Stimulated activated CD8-positive, alpha-beta memory T cell treated with anti-CD3 and anti-CD28 coated beads, Interleukin-7, amount 100 ng/mL, for 1 hour (primary cell): ENCODE measurements at places on chromosomes 12 and 14.

GRCh38 chr12:1328391-1328790 is 266.0 kb downstream of the FBXL14 start:
- no peak for DNase-seq

DNA sequence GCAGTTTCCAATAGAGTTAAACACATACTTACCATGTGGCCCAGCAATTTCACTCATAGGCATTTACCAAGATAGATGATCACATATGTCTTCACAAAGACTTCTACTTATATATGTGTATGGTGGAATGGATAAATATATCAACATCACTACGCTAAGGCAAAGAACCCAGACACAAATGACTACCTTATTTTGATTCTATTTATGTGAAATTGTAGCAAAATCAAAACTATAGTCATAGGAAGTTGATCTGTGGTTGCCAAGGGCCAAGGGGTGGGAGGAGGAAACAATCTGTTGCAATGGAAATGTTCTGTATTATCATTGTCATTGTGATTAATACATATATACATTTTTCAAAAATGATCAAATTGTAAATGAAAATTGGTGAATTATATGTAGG is 47.7 kb upstream of the ANP32D start:
- DNase-seq, result no peak

- no peak for DNase-seq
Observed at GRCh38 chr12:76757694-76758093, 6.2 kb upstream of the ZDHHC17 start.

DNA sequence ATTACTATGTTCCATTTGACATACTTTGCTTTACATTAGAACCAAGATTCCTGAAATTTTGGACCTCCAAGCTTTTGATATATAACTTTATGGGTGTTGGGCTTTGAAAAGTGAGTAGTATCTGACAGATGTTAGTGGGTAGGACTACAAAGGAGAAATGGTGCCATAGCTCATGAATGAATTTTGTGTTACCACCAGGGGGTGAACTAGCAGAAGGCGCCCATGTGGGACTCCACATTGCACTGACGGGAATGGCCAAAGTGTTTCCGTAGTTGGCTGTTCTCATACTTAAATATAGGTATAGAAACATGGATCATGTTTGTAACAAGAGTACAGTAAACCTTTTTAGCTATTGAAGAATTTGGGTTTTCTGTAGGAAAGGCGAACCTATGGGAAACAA is 337.5 kb downstream of the FLRT2 start:
- no peak for DNase-seq

GRCh38 chr12:120231316-120232011 is 30.6 kb upstream of the RPLP0 start:
- peak; percentile 31 for DNase-seq

DNA sequence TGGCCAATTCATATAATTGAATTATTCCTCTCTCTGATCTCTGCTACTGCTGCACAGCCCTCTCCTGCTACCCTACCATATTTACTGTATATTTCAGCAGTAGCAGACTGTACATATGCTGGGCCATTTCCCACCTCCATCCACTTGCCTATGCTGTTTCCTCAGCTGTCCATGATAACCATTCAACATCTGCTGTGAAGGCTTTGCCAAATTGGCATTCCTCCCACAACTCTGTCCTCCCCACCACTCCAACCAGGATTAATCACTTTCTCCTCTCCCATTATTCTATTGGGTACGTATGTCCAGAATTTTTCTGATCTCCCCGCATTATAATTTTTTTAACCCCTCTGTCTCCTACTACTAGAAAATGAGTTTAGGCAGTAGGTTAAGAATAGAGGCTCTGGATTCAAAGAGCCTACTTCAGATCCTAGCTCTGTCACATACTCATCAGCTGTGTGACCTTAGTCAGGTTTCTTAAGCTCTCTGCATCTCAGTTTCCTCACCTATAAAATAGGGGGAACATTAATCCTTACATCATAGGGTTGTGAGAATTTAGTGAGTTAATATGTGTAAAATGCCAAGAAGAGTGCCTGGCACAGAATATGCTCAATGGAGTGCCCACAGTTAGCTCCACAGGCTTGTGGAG is 123.3 kb downstream of the KICS2 start:
- DNase-seq, result no peak

- no peak for DNase-seq
Observed at GRCh38 chr12:97513950-97514349, 51.3 kb downstream of the RMST start.

GRCh38 chr12:25056011-25056410 is 107.1 kb upstream of the BCAT1 start:
- no peak for DNase-seq

GRCh38 chr12:46377678-46378077 is 5.1 kb upstream of the SLC38A2 start:
- DNase-seq, result no peak

GRCh38 chr12:128797119-128798118 is 26.3 kb downstream of the SLC15A4 start:
- no peak for DNase-seq

- DNase-seq, result no peak
Observed at GRCh38 chr14:73879027-73879426, 7.6 kb upstream of the ZNF410 start.

GRCh38 chr12:12451098-12451497 is 94.2 kb downstream of the BORCS5 start:
- no peak for DNase-seq

DNA sequence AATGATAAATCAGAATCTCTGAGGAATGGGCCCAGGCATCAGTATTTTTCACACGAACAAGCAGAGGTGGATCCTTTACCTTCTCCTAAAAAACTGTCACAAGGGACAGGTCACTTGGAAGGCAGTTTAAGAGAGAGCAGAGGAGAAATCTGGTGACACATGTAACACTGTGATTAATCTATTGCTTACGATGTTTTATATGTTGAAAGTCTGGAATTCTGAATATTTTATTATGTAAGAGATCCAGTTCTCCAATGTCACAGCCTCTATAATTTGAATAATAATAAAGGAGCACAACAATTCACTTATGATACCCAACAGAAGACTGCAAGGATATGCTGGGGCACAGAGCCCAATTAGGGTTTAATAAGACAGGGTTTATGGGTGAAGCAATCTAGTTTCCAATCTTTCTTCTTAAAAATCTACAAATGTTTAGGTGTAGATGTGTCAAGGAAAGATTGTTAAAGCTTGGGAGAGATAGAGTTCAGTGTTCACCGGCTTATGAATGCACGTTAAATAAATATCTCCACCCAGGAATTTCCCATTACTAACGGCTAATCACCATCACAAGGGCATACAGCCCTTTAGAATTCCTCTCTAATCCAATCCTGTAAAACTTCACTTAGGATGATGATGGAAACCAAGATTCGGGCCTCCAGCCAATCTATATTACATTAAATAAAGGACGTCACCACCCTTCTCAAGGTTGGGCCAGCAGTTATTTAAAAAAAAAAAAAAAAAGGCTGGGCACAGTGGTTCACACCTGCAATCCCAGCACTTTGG is 23.4 kb downstream of the DUSP16 start:
- no peak for DNase-seq

- DNase-seq, result no peak
Observed at GRCh38 chr14:103679351-103679750, 35.9 kb downstream of the XRCC3 start.

- no peak for DNase-seq
Observed at GRCh38 chr14:29163109-29163508, 396.5 kb downstream of the FOXG1 start.

DNA sequence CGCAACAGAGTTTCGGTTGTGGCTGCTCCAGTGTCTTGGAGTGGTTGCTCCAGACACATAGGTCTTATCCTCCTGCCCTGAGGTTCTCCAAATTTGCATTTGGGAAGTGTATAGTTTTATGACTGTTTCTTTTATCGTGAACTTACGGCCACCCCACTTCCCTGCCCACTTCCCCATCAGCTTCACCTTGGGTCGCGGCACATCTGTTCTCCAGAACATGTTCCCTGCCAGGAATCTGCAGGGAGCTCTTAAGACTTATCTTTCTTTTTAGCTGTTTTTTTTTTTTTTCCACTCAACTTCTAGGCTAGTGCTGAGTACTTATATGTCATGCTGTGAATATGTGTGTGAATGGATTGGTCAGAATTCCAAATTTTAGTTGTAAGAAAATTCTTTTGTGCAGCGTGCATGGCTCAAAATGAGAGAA is 75.4 kb downstream of the ETV6 start:
- no peak for DNase-seq
